ENCODE measurements at places on chromosomes 2 and 18. TPM values are rescaled to one million over a fixed set of nuclear protein-coding genes. Genes with fewer than 3 reads are reported as not detected.

The GALNT13 gene
- 0.15 TPM for total RNA-seq

The ACKR3 gene
- 5.4 TPM for total RNA-seq

The IL1RL1 gene
- not detected for total RNA-seq

The CNDP1 gene
- total RNA-seq: not detected

The HOXD8 gene
- total RNA-seq: not detected

The CYP1B1 gene
- 13.8 TPM for total RNA-seq

Data from activated CD4-positive, alpha-beta T cell treated with anti-CD3 and anti-CD28 coated beads, Interleukin-2, amount 10 ng/mL, durations not matched to agents 7 days and 5 days (primary cell).